Lower lobe of right lung (tissue), 2 donors: ENCODE measurements at places on chromosomes 2 and 18. TPM values are rescaled to one million over a fixed set of nuclear protein-coding genes. Genes with fewer than 3 reads are reported as not detected.

Gene STPG4
- total RNA-seq = 0.77 TPM

Gene COLEC12
- 79.2 TPM for total RNA-seq

Gene DYNAP
- not detected for total RNA-seq

Gene GKN2
- total RNA-seq = 53.3 TPM

Gene NGEF
- total RNA-seq = 1.7 TPM

Gene LIMS4
- total RNA-seq = 1.1 TPM

Gene SLC5A7
- total RNA-seq = 0.30 TPM

Gene PPP1R1C
- total RNA-seq = 2.9 TPM

Gene RUFY4
- total RNA-seq = not detected

Gene TMEM163
- total RNA-seq = 31.9 TPM

Gene CHRNG
- not detected for total RNA-seq

Gene RBKS
- total RNA-seq = 2.2 TPM

DNA sequence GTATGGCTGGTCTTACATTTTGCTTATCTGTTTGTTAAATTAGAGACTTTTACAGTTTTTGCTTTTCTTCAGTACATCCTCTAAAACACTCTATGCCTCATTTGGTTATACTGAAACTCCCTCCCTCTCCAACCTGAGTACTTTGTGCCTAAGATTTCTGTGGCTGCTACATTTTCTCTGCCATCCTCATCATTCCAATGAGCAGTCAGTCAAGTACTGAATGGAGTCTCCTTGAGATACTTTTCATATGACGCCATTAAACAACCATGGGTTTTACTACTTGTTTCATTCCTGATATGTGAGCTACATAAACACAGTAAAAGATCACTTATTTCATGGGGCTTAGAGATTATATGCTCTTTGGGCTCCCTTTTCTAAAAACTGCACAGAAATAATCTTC, 196.7 kb upstream of the EPC2 start:
- no peak overlapping the region for H3K27ac ChIP-seq
- no peaks in the 10 kb centered on the region for H3K4me1 ChIP-seq
- no peaks in the 10 kb centered on the region for H3K27me3 ChIP-seq
- H3K36me3 ChIP-seq = no peaks in the 10 kb centered on the region

- H3K27me3 ChIP-seq = no peaks in the 10 kb centered on the region
- no peak for DNase-seq
- no peak overlapping the region for H3K4me3 ChIP-seq
- no peaks in the 10 kb centered on the region for H3K4me1 ChIP-seq
- no peak overlapping the region for H3K27ac ChIP-seq
Observed at GRCh38 chr2:30626397-30626796, 179.4 kb downstream of the LCLAT1 start.

- no peaks in the 10 kb centered on the region for H3K27me3 ChIP-seq
- H3K27ac ChIP-seq = no peak overlapping the region
- no peaks in the 10 kb centered on the region for H3K4me1 ChIP-seq
Observed at GRCh38 chr18:44987371-44987770, 306.7 kb downstream of the SETBP1 start.

DNA sequence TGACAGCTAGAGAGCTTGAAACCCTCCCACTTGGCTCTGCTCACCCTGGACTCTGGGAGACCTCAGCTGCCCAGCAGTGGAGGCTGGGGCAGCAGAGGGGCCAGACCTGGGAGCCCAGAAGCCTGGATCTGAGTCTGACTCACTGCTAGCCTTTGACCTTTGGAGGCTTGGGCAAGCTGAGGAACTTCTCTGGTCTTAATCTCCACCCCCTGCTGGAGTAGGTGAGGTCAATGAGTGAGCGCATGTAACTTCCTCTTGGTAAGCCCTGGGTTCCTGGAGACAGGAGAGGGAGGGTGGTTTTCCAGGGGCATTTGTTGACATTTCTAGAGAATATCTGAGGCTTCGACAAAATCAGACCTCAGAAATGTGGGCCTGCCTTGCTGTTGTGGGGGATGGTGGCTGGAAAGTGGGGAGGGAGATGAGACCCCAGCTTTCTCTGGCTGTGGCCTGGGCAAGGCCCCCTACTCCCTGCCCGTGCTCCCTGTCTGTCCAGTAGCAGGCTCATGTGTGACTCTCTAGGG, 73.0 kb upstream of the YWHAQ start:
- no peaks in the 10 kb centered on the region for H3K27me3 ChIP-seq
- no peak overlapping the region for H3K27ac ChIP-seq
- DNase-seq = peak; percentile 58
- H3K4me3 ChIP-seq = no peak overlapping the region
- peaks cover 14% of the 10 kb centered on the region for H3K4me1 ChIP-seq

- H3K27ac ChIP-seq = no peak overlapping the region
- H3K4me1 ChIP-seq = peaks cover 8% of the 10 kb centered on the region
- DNase-seq = no peak
Observed at GRCh38 chr2:45224321-45224992, 215.2 kb upstream of the SIX2 start.

- DNase-seq = no peak
- H3K36me3 ChIP-seq = no peaks in the 10 kb centered on the region
- no peaks in the 10 kb centered on the region for H3K27me3 ChIP-seq
- no peak overlapping the region for H3K27ac ChIP-seq
- H3K4me1 ChIP-seq = no peaks in the 10 kb centered on the region
Observed at GRCh38 chr2:107437807-107438206, 388.9 kb upstream of the RGPD4 start.

GRCh38 chr2:239690651-239691631, 290.1 kb upstream of the HDAC4 start:
- no peaks in the 10 kb centered on the region for H3K4me1 ChIP-seq
- no peaks in the 10 kb centered on the region for H3K36me3 ChIP-seq
- DNase-seq = peak; percentile 7
- no peak overlapping the region for H3K27ac ChIP-seq

- H3K27me3 ChIP-seq = no peaks in the 10 kb centered on the region
Observed at GRCh38 chr2:173048897-173049661, 26.6 kb upstream of the MAP3K20 start.

GRCh38 chr2:206876216-206876860, 63.0 kb upstream of the CPO start:
- no peaks in the 10 kb centered on the region for H3K36me3 ChIP-seq
- no peak overlapping the region for H3K27ac ChIP-seq
- no peak for DNase-seq
- no peak overlapping the region for H3K4me3 ChIP-seq
- no peaks in the 10 kb centered on the region for H3K4me1 ChIP-seq
- no peaks in the 10 kb centered on the region for H3K27me3 ChIP-seq

DNA sequence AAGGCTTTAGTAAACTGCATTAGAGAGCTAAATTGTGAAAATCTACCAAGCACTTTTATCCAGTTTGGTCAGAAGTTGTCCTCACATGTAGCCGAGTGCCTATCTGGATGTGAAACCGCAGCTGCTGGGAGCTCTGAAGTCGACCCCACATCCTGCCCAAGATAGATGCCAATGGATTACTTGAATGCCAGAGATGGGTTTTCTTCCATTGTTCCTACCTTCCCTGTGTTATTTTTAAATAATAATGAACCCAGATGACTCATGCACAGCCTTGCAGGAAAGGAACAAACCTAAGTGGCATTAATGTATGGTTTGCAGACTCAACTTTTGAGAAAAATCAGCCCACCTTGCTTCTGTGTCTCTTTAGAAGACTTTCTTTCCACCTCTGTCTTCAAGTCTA, 408.5 kb downstream of the FBXO15 start:
- H3K27me3 ChIP-seq = no peaks in the 10 kb centered on the region
- no peak for DNase-seq
- no peak overlapping the region for H3K27ac ChIP-seq

DNA sequence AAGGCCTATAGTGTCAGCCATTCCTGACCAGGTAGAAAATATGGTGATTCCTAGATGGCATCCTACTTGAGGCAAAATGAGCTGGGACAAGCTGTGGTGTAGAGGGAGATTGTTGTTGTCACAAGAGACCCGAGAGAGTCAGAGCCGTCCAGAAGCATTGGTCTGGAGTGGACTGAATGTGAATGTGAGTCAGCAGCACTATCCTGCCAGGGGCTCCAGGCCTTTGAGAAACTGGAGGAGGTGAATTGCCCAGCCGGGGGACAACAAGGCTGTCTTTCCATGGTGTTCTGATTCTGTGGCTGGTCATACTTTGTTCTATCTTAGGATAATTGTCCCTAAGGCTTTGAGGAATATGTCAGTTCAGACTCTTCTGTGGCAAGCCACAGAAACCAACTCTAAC, 29.4 kb upstream of the EIF2AK3 start:
- no peaks in the 10 kb centered on the region for H3K27me3 ChIP-seq
- H3K4me3 ChIP-seq = no peak overlapping the region
- H3K27ac ChIP-seq = no peak overlapping the region
- H3K36me3 ChIP-seq = no peaks in the 10 kb centered on the region

GRCh38 chr2:188875104-188875503, 99.1 kb upstream of the COL3A1 start:
- H3K36me3 ChIP-seq = no peaks in the 10 kb centered on the region
- H3K4me1 ChIP-seq = no peaks in the 10 kb centered on the region
- no peak overlapping the region for H3K4me3 ChIP-seq
- no peak overlapping the region for H3K27ac ChIP-seq
- DNase-seq = no peak

DNA sequence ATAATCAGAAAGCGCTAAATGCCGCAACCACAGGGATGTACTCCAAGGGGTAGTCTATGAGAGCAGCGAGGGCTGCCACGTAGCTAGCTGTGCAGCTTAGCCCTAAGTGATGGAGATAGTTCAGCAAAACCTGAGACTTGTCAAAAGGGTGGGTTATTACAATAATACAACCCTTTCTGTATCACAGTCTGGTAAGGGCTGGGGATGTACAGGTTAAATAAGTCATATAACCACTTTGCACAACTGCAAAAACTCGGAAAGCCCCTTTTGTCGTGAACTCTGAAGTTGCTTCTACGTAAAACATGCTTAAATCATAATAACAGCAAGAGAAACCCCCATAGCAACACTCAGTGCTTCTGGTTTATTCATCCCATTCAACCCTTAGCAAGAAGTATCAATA, 598.8 kb downstream of the SUCLG1 start:
- no peak for DNase-seq
- H3K27me3 ChIP-seq = no peaks in the 10 kb centered on the region
- no peak overlapping the region for H3K27ac ChIP-seq
- H3K4me1 ChIP-seq = no peaks in the 10 kb centered on the region
- no peaks in the 10 kb centered on the region for H3K36me3 ChIP-seq

GRCh38 chr2:7241041-7241745, 324.0 kb downstream of the RNF144A start:
- no peak overlapping the region for H3K27ac ChIP-seq
- H3K27me3 ChIP-seq = no peaks in the 10 kb centered on the region
- H3K4me1 ChIP-seq = no peaks in the 10 kb centered on the region
- H3K36me3 ChIP-seq = no peaks in the 10 kb centered on the region

DNA sequence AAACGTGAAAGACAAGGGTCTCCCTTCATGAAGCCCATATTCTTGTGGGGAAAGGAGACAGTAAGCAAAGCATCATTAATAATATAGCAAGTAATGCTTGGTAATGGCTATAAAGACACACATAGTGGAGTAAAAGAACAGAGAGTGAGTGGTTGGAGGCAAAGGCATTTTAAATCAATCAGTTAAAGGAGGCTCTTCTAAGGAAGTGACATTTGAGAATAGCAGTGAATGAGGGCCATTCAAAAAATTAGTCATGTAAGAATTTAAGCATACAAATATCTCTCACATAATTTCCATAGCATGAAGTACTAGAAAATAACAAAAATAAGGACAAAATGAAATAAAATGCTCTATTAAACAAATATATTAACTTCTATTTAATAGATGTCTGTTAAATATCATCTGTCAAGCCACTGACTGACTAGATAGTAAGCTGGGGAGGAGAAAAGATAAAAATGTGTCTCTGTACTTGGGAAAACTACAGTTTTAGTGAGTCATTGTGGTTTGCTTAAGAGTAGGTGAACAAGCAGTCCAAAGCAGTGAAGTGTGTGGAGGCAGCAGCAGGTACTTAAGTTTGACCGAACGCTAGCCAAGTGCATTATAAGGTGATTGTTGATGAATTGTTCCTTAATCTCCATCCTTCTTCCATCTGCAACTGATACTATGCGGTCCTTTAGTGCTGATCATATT, 160.1 kb downstream of the PARD3B start:
- H3K4me1 ChIP-seq = peaks cover 6% of the 10 kb centered on the region
- H3K36me3 ChIP-seq = no peaks in the 10 kb centered on the region
- no peak for DNase-seq

DNA sequence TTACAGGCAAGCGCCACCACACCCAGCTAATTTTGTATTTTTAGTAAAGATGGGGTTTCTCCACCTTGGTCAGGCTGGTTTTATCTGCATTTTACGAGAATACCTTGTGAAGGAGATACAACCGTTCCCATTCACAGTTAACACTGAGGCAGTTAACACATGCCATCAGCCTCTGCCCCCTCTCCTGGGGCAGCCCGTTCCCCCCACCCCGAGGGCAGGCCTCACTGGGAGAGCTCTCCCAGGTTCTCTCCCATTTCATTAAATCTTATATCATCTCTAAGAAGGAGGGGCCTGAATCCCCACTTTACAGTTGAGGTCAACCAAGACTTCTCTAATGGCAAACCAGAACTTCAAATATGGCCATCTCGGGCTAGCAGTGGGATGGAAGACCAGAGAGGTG, 95.0 kb upstream of the ST3GAL5 start:
- no peak overlapping the region for H3K27ac ChIP-seq
- H3K4me3 ChIP-seq = no peak overlapping the region
- no peak for DNase-seq
- no peaks in the 10 kb centered on the region for H3K27me3 ChIP-seq

DNA sequence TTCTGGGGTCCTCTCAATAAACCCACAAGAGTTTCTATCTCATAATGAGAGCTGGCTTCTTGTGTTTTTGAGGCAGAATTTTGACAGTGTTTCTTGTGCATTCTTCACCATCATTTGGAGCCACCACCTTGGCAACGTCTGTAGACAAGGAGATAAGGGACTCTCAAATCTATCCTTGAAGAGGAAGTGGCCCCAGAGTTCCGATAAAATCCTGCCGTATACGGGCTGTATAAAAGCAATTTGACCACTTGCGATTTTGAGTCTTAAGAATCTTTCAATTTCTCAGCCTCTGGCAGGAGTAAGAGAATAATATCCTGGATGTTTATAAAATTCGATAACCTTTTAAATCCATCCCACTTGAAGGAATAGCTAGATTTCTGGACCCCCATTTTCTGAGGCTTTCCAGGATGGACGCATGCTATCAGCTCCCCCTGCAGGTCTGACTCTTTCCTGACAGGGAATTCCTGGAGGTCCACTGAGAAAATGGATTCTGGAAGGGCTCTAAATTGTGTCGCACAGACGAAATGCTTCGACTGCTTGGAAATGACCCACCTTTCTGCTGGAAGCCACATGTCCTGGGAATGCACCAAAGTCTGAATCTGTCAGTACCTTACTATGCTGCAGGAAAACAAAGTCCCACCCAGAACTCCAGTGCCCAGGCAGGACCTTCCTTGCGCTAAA, 54.1 kb downstream of the E2F6 start:
- peaks cover 10% of the 10 kb centered on the region for H3K4me1 ChIP-seq
- H3K4me3 ChIP-seq = peak overlapping the region; percentile 55
- H3K27me3 ChIP-seq = no peaks in the 10 kb centered on the region
- H3K36me3 ChIP-seq = no peaks in the 10 kb centered on the region

DNA sequence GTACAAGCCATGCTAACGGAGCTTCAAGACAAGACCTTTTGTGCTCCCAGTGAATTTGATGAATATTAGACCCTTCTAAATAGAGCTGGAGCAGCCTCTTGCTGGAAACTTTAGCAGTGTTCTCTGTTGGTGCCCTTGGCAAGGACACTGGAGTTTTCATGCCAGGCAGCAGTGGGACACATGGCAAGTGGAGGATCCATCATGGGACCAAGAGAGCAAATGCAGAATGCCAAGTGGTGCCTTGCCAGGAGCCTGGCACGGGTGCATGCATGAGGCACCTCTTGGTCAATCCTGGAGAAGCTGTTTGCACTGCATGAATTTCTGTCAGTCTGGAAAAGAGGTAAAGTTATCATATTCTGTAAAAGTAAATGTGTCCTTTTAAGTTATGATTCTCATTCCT, 59.1 kb downstream of the NETO1 start:
- H3K36me3 ChIP-seq = no peaks in the 10 kb centered on the region
- H3K4me3 ChIP-seq = no peak overlapping the region
- no peak for DNase-seq
- no peak overlapping the region for H3K27ac ChIP-seq
- H3K27me3 ChIP-seq = no peaks in the 10 kb centered on the region
- no peaks in the 10 kb centered on the region for H3K4me1 ChIP-seq
